ENCODE measurements at places on chromosomes 4 and X.
A peak's percentile ranks its signal among the peaks of the same experiment; 100 is the strongest.

- DNase-seq = no peak
Observed at GRCh38 chrX:153049093-153049492, 7.2 kb upstream of the PNMA3 start.

GRCh38 chr4:93232883-93233282 lies 595.7 kb upstream of the ATOH1 start:
- no peak for DNase-seq

DNA sequence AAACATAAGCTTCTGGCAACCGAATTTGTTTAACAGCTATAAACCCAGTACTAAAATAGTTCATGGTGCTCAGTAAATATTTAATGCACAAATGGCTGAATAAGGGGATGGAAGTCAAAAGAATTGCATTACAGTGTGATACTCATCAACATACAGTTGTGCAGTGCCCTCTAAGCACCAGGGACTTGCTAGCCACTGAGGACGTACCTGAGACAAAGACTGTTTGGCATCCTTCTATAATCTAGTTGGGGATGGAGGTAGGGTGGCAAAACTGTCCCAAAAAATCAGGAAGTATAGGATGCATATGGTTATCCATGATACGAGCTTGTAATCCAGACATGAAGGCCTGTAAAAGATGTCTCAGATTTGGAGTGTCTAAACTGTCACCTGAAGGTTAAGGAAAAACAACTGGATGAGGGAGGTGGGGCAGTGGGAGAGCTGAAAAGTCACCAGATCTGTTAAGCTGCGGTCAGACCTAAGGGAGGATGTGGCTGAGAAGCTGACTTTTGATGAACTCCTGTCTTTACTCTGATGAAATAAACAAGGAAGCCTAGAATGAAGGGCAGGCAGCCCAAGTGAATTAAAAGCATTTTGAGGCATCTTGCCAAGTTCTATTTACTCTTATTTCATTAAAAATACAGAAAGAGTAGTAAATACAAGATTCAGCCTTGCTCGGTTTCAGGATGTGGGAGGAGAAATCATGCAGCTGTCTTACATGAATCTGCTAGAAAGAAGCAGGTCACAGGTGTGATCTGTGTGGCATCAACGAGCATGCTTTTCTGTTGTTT lies 12.0 kb upstream of the CD38 start:
- no peak for DNase-seq

- no peak for DNase-seq
Observed at GRCh38 chrX:43065978-43066377, 288.0 kb upstream of the PPP1R2C start.

DNA sequence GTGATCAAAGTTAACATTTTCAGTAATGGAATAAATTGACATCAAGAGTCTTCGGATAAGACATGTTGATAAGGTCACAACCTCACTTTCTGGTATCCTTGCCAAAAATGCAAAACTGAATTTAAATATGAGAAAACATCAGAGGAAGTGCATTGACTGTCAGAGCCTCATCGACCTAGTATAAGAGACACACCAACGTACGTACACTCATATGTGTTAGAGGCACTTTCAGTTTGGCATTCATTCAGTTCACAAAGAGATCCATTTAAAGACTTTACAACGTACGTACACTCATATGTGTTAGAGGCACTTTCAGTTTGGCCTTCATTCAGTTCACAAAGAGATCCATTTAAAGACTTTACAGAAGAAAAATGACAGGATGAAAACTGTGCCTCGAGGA lies 280.3 kb downstream of the INPP4B start:
- DNase-seq = no peak

GRCh38 chr4:6938647-6939271 lies 29.1 kb downstream of the TBC1D14 start:
- no peak for DNase-seq

- DNase-seq = no peak
Observed at GRCh38 chrX:53244610-53245009, 19.6 kb upstream of the KDM5C start.

DNA sequence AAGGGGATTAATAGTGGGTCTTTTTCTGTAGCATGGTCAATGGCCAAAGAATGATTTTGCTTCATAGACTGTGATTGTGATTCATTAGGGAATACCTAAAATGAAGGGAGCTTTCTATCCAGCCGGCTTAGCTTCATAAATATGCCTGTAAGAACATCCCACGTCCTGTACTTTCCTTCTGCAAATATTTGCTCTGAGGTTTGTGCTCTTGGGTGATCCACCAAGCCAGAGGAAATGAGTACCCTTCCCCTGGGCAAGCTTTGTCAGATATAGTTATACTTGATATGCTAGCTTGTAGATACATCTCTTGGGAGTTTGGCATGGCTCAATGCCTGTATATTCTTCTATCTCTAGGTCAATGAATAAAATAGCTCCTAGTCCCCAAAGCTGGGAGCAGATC lies 28.2 kb upstream of the SPARCL1 start:
- DNase-seq = no peak

- DNase-seq = no peak
Observed at GRCh38 chrX:109498434-109498833, 16.5 kb upstream of the GUCY2F start.

GRCh38 chr4:113945906-113946305 lies 33.5 kb downstream of the ARSJ start:
- DNase-seq = no peak

DNA sequence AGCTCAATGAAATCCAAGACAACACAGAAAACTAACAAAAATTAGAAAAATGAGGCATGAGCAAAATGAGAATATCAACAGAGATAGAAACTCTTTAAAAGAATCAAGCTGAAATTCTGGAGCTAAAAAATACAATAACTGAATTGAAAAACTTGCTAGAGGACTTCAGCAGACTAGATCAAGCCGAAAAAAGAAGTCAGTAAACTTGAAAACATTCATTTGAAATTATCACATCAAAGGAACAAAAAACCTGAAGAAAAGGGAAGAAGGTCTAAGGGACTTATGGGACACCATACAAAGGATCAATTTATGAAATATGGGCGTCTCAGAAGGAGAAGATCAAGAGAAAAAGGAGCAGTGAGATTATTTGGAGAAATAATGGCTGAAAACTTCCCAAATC lies 131.3 kb downstream of the PTCHD1 start:
- no peak for DNase-seq

- DNase-seq = no peak
Observed at GRCh38 chr4:187883049-187883448, 112.5 kb upstream of the ZFP42 start.

- DNase-seq = no peak
Observed at GRCh38 chr4:4853371-4853823, 6.1 kb upstream of the MSX1 start.

GRCh38 chr4:147285751-147286150 lies 195.1 kb upstream of the EDNRA start:
- DNase-seq = no peak

GRCh38 chr4:1567808-1568581 lies 116.1 kb downstream of the FAM53A start:
- no peak for DNase-seq

DNA sequence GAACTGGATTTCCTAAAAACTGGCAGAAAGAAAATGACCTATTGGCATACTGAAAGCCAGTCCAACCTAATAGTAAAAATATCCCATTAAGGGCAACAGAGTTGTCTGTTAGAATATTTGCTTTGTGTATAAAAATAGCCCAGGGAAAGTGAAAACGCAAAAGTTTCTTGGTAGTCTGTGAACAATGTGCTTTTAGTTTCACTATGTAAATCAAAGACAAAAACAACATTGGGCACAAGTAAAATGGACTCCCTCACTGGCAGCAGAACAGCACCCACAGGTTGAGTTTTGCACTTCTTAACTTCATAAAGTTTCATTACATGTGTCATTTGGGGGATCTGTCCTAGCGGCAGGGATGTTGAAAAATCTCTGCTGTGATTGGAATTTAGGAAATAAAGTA lies 4.3 kb upstream of the FGG start:
- no peak for DNase-seq

DNA sequence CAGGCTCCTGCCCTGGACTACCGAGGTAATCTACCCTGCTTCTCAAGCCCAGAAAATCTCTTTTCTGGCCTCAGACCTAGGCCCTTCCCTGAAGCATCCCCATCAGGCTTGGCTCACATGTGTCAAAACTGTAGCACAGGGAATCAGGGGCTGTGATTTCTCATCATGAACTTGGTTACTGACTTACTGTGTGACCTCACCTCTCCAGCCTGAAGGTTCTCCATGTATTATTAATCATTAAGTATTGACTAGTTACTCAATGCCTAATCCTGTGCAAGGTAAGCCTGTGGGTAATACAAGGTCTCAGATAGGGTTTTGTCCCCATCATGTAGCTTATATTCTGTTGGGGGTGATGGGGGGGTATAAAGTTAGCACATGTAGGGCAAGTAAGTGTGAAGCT lies 6.8 kb downstream of the SRPX2 start:
- DNase-seq = no peak

GRCh38 chr4:85724791-85725563 lies 250.0 kb downstream of the ARHGAP24 start:
- peak; percentile 40 for DNase-seq

- DNase-seq = peak; percentile 31
Observed at GRCh38 chr4:1347410-1347864, 429 bp downstream of the UVSSA start.

DNA sequence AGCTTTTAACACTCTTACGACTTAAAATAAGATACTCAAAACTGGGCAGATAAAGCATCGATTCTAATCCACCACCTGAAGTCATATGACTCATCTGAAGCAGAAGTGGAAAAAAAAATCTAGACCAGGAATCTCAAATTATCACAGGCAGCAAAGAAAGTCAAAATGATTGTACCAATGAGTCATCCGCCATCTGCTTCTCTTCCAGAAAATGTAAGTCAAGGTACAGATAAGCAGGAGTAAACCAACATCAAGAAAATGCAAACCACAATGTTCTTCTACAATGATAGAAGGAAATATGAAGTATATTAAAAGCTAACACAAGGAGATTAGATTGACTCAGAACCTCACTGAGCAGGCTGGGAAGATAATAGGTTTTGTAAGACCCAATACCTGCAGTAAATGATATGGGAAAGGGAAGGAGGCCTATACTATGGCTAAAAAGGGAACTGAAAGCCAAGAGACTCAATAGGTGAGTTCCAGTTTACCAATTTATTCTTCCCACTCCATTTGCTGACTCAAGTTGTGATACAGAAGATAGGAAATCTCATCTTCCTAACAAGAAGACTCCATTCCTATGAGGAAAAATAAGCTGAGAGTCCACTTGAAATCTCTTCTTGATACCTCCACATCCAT lies 88.4 kb upstream of the TET2 start:
- no peak for DNase-seq

DNA sequence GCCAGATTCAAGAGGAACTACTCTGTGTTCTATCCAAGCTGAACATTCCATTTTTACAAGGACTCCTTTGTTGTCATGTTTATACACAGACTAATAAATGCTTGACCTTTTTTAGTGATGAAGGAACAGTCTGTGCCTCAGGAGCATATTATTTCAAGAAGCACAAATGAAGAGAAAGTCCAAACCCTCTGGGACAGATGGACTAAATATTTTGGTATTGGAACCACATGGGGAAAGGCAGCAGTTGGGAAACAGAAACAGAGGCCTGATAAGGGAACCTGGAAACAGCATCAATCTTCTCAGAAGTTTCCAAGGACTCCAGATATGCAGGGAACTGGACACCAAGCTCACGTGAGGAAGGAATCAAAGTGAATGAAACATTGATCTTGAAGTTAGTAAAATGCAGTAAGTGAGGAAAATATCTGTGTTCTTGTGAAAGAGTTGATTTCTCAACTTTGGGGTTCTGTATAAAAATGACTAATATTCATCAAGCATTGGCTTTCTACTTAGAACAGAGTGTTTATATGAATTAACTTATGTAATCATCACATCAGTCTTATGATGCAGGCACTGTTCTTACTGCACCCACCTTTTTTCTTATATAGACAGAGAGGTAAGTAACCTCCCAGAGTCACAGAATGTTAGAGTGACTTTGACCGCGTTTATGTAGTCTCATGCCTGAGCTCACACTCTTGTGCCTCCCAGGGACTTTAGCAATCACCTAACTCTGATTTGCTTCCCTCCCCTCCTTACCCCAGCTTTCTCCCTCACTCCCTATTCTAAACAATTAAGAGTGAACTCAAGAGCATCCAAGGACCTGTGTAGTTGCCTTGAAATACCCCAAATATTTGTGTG lies 148.9 kb upstream of the JADE1 start:
- peak; percentile 27 for DNase-seq

DNA sequence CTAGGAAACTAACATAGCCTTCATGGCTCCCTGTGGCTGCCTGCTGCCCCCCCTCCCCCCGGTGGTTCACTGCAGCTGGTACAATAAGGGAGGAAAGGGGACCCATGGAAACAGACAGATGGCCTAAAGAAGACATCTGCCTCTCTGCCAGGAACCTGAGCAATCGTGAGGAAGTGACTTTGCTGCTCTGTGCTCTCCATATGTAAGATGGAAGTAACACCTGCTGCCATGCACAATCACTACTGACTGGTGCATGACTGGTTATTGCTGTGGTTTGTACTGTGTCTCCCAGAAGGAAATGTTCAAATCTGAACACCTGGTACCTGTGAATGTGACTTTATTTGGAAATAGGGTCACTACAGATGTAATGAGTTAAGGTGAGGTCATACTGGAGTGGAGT lies 43.6 kb downstream of the CD99L2 start:
- no peak for DNase-seq

DNA sequence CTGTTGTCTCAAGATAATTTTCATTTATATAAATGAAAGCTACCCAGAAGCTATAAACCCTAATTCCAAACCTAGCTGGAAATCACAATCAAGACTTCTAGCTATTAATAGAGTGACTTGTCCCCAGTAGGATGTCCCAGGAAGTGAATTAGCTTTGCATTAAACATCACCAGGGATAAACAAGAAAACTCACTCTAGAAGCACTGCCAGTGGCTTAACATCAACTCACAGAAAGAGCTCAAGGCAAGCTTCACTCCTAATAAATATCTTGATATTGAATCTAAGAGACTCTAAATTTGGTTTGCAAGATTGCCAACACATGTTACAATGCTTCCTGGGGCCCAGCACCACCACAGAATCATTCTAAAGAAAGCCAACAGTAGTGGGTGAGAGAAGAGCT lies 468.7 kb upstream of the FAM241A start:
- DNase-seq = no peak

GRCh38 chrX:139058831-139059495 lies 347.4 kb upstream of the FGF13 start:
- no peak for DNase-seq

- DNase-seq = no peak
Observed at GRCh38 chrX:106144755-106145639, 23.1 kb upstream of the PWWP3B start.

GRCh38 chr4:74426101-74426500 lies 18.8 kb upstream of the AREG start:
- DNase-seq = no peak

DNA sequence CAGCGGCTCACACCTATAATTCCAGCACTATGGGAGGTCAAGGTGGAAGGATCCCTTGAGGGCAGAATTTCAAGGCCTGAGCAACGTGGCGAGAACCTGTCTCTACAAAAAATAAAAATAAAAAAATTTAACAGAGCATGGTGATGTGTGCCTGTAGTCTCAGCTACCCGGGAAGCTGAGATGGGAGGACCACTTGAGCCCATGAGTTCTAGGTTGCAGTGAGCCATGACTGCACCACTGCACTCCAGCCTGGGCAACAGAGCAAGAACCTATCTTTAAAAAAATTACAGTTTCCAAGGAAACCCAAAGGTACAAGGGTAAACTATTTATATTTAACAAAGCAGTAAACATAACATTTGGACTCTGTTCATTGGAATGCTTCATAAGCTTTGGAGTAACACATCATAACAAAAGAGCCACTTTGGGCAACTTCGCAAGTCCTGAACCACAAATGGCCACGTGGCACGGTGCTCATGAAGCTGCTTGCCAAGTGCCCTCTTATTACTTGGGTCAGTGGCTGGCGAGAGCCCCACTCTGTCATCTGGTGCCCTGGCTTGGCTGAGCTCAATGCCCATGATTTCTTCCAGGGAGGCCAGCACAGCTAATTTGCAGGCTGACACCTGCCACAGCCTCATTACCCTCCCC lies 165.6 kb downstream of the SH3KBP1 start:
- DNase-seq = no peak

Data from spinal cord (tissue), 10 donors.